ENCODE measurements at places on chromosomes 16 and 17.

DNA sequence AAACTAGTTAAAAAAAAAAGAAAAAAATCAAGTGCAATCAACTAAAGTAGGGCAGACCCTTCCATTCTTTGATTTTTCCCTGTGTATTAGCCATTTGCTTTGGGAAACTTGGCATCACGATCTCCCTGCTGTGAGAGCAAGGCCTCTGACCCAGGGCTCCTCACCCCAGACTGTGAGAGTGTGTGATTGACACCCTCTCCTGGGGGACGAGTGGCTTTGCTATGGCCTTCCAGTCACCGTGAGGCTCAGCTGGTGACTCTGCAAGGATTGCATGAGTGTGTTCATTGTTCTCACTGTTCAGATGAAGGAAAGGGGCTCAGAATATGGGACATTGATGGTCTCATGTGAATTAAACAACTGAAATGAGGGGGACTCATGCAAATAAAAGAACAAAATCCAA is 69.0 kb upstream of the BCAR1 start:
- DNase-seq: no peak

DNA sequence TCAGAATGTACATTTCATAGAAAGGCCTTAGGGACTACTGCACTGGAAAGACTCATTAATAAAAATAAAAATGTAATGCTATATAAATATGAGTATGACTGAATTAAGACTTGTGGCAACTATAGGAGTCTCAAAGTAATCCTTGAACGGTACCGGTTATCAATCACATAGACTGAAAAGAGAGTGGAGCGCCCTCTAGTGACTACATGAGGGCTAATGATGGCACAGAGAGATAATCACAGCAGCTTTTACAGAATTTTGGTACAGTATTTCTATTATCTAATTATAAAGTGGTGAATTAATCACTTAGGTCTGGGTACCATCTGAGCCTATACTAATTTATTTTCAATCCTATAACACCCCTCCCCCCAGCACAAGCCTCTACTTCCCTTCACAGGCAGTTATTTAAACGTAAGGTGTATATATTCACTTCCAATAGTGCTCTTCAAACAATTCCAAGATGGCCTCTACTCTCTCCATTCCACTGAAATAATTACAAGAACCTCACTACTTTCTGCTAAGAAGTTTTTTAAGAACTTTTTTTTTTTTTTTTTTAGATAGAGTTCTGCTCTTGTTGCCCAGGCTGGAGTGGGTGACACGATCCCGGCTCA is 40.7 kb upstream of the ANKFY1 start:
- peak; percentile 59 for DNase-seq

DNA sequence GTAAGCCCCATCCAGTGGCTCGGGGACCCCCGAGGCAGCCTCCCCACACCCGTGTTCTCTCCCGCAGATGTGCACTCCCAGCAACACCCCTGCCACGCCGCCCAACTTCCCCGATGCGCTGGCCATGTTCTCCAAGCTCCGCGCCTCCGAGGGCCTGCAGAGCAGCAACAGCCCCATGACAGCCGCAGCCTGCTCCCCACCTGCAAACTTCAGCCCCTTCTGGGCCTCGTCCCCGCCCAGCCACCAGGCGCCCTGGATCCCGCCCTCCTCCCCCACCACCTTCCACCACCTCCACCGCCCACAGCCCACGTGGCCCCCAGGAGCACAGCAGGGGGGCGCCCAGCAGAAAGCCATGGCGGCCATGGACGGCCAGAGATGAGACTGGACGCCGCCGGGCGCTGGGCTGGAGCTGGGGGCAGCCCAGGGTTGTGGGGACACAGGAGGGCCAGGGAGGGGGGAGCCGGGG is 5.0 kb downstream of the UBALD2 start:
- DNase-seq: no peak

DNA sequence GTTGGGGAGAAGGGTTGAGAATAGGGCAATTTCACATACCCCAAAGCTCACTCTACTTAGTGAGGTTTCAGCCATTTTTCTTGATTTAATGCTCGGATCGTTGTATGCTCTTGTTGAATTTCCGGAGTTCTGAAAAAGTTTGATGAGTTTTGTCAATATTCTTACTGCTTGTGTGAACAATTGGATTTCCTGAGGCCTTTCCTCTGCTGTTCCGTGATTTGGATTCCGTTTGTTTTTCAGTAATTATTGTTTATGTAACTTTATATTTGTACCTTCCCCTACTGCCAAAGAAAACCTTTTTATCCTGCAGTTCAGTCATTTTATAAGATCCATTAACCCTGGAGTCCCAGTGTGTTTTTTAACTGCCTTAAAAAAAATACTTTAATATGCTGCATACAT is 62.9 kb downstream of the PHKB start:
- DNase-seq: no peak

DNA sequence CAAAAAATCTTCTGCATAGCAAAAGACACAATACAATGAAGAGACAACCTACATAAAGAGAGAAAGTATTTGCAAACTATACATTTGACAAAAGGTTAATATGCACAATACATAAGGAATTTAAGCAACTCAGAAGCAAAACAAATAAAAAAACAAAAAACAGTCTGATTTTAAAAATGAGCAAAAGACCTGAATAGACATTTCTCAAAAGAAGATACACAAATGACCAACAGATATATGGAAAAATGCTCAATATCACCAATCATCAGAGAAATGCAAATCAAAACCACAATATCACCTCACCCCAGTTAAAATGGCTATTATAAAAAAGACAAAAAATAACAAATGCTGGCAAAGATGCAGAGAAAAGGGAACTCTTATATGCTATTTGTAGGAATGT is 32.7 kb downstream of the HSF5 start:
- DNase-seq: no peak
